ENCODE measurements at places on chromosomes 7 and 10.

DNA sequence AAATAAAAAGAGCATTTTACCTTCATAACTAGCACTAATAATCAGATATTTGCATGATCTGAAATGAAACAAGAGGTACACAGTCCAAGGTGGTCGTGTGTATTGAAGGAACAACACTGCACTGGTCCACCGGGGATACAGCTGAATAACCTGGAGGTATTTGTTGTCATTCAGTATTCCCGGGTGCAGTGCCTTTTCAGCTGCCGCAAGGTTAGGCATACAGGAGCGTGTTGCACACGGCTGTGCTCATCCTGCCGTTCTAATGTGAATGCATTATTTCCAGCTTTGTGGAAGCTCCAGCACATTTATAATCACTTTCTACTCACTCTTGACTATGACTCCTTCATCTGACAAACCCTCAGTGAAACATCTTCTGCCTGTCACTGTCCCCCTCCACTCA, 377.8 kb downstream of the GFRA1 start:
- no peak for DNase-seq

GRCh38 chr7:45649560-45650346, 75.6 kb downstream of the ADCY1 start:
- no peak for DNase-seq

- no peak for DNase-seq
These were observed 190.1 kb upstream of the SLC26A5 start for GRCh38 chr7:103636153-103636552.

DNA sequence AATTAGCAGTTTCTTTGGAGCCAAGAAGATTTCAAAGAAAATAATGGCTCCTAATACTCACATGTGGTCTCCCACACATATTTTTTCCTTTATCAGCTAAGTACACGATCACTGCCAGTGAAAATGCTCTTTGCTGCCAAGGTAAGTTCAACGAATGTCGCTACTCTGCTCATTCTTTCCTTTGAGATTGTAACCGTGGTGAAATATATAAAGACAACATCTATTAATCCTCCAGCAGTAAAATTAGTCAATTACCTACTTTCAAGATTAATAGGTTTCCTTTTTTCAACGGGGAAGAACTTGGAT, 672.2 kb downstream of the GATA3 start:
- DNase-seq: no peak

DNA sequence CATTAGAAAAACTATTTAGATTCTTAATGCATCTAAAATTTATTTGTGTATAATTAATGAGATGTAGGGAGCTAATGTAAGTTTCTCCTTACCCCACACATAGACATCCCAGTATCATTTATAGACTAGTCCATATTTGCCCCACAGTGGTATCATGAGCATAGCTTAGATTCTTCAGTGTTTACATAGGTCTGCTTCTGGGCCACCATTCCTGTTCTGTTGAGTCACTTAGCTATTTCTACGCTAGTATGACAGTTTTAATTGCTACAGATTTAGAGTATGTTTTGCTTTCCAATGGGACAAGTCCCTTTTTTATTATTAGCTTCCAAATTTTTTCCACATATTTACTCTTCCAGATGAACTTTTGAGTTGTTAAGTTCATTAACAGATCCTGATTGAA, 69.4 kb downstream of the MCMBP start:
- no peak for DNase-seq

- DNase-seq: no peak
These were observed 620.0 kb downstream of the CNTNAP2 start for GRCh38 chr7:146736446-146737190.

GRCh38 chr7:44685723-44686122, 62.9 kb upstream of the ZMIZ2 start:
- DNase-seq: no peak

DNA sequence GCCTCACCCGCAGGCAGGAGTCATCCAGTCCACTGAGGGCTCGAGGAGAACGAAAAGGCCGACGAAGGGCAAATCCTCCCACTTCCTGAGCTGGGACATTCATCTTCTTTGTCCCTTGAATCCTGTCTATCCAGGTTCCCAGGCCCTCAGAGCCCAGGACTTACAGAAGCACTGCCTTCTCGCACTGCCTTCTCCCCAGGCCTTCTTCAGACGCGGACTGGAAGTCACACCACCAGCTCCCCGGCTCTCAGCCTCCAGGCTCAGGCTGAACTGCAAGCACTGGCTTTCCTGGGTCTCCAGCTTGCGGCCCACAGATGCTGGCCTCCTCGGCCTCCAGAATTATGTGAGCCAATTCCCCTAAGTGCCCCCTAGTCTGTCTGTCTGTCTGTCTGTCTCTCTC, 6.4 kb upstream of the MMP21 start:
- DNase-seq: no peak

DNA sequence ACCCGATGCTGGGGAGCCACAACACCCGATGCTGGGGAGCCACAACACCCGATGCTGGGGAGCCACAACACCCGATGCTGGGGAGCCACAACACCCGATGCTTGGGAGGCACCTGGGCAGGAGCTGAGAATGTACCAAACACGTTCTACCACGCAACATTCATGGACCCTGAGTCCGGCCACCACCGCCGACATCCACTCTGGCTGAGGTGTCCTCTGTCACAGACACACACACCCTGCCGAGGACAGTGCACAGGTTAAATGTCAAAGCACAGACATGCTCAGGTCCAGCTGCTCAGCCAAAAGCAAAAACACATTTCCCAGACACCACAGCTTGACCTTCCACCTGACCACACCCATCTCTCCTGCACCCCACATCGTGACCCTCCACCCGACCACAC, 148.4 kb downstream of the DIP2C start:
- no peak for DNase-seq

DNA sequence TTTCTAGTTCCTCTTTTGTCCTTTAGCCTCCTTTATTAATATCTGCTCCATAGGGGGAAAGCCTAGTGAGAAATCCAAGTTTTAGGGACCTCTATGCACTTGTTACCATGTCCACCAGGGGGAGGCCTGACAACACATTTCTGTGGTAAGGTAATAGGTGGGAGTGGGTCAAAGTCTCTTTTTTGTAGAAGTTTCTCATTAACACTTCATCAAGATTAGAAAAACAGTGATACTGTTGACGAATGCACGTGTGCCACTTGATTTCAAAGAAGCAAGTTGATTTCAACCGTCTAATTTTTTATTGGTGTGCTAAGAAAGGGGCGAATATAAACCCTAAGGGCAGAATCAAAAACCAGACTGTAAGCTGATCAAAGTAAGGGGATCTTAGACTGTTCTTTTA, 30.6 kb downstream of the CISD1 start:
- peak; percentile 12 for DNase-seq

DNA sequence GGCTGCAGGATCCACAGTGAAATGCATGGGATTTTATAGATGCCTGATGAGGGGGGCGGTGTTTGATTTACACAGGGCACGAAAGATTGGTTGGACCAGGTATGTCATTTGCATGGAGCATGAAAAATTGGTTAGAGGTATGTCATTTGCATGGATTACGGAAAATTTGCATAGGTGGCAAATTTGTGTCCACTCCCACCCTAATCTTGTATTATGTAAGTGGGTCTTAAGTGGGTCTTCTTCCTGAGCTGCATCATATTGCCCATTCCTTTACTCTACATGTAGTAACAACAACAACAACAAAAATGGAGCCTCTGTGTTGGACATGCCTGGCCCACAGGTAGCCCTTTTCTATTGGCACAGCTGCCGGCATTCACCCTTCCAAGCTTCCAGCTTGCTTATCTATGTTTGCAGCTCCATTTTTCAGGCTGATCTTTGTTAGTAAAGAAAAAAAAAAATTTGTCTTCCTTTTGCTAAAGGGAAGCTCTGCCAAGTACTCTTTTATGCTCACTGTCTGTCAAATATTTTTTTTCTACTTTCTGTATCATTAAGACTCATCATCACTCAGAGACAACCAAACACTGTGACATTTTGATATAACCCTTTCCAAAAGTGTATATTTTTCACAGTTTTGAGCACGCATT, 10.3 kb upstream of the ZNF273 start:
- no peak for DNase-seq

GRCh38 chr7:133552079-133552478, 299.2 kb downstream of the EXOC4 start:
- no peak for DNase-seq

DNA sequence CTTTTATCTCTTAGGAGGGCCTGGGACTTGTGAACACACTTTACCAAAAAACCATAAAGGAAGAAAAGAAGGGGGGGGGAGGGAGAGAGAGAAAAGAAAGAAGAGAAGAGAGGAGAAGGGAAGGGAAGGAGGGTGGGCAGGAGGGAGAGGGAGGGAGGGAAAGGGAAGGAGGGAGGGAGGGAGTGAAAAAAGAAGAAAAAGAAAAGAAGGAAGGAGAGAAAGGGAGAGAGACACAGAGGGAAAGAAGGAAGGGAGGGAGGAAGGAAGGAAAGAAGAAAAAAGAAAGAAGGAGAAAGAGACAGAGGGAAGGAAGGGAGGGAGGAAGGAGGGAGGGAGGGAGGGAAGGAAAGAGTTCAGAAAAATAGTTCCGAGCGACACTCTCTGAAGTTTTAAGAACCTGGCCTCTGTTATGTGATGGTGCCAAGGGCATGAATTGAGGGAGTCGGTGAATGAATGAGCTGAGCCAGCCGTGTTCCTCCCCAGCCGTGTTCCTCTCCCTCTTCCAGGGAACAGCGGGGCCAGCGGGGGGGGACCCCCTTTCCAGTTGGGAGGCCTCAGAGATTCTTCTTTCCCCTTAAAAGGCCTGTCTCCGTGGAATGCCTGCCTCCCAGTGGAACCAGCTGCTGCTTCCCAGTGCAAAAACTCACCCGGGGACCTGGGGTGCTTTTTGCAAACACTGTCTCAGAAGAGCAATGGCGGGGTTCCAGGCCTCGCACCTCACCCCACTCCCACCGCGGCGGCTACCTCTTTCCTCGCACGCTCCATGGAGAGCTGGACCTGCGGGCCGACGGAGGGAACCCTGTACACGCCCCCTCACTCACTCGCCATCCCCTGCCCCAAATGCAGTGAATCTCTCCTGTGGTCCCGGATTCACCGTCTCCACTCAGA, 84.1 kb downstream of the FOXL3 start:
- DNase-seq: no peak

DNA sequence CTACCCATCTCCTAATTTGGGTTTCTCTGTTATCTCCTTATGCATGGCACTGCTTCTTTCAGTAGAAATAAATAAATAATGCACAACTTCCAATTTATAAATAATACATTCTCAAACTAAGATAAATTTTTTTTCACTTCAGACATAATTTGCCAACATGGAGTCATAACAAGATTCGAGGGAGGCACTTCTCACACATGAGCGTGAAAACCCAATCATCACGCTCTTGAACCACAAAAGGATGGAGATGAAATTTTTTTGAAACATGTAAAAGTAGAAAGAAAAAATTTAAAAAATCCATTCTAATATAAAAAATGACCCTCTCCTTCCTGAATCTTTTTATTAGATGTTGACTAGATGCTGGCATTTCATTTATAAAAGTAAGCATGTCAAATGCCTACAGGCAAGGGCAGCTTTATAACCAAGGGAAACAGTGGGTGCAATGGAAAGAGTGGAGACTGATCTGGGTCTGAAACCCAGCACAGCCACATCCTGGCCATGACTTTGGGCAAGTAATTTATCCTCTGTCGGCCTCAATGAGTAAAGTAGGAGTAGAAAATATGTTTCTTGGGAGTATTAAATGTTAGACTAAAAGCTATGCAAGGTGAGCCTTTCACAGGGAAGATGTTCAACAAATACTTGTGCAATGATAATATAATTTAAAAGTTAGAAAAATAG, 185.0 kb downstream of the STK31 start:
- no peak for DNase-seq

DNA sequence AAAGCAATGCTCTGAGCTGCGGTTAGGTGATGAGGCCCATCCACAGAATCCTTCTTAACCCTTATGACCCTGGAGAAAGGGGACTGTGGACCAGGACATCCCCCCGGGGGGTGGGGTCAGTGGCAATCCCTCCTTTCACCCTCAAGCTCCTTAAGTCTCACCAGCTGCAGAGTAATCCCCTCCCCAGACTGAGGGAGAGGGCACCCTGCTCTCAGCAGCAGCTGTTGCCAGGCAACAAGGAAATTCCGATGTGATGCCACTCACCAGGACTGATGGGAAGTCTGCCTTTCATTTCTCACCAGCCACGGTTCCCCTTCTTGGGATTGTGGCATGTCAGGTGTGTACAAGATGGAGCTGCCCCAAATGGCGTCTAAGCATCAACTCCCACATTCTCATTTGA, 129.6 kb downstream of the DOCK1 start:
- DNase-seq: no peak

DNA sequence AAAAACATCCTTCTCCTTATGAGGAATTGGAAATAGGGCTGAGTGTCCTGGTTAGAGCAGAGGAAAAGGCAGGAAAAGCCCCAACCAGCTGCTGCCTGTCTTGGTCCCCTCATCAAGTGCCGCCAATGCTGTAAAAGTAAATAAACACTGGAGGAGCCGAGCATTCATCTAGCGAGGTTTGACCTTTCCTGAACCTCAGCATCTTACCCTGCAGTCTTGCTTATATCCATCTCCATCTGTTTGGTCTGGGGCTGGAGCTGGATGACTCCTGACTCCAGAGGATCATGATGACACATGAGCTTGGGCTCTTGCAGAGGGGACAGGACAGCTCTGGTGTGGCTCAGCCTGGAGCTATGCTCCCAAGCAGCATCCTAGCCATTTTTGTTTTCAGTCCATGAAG, 501.1 kb downstream of the TNS3 start:
- no peak for DNase-seq

GRCh38 chr10:649798-650440, 39.5 kb downstream of the DIP2C start:
- DNase-seq: no peak

- no peak for DNase-seq
These were observed 11.0 kb upstream of the TLL2 start for GRCh38 chr10:96524741-96525140.

- no peak for DNase-seq
These were observed 32.1 kb upstream of the PIK3AP1 start for GRCh38 chr10:96752375-96752774.

DNA sequence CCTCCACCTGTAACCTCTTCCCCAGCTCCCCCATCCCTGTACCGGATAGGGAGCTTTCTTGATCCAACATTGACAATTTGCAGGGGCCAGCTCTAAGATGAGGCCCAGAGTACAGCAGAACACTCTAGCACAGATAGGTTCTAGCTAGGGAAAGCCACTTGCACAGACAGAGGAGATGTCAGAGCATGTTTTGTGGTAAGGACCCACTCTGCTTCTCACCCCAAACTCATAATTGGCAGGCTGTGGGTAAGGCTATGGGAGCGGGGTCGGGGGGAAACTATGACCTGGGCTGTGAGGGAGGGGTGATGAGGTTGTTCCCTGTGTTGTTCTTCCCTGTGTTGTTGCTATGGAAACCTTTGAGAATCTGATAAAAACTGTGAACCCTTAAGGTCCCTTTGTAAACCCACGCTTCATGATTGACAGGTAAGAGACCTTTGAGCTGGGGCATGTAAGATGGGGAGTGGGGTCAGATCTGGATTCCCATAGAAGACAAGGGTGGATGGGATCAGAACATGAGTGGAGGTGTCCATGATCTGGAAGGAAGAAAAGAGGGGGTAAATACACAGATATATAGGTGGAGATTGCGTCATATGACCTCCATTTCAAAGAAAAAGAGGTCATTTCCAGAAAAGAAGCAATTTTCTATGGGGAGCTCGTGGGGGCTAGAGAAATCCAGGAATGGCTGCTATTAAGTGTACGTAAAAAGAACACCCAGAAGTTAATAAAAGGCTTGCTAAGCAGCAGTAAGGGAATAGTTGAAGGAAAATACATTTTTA, 4.0 kb downstream of the CALD1 start:
- DNase-seq: no peak

- DNase-seq: no peak
These were observed 4.6 kb downstream of the ARPC1B start for GRCh38 chr7:99379043-99379577.
